ENCODE measurements at places on chromosomes 5 and 9.

DNA sequence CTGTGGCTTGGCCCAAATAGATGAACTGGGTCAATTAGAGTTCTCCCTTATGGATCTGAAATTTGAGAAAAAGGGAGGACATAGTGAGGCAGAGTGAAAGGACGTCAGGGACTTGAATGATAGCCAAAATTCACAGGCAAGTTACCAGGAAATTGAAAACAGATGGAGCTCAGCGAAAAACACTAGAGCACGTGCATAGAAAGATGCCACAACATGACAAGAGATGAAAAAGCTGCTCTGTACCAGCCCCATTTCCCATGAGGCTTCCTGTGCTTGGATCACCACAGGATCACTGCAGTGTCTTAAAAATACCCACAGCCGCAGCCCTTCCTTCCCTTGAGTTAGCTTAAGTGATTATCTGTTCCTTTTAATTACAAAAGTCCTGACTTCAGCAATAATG, 39.0 kb upstream of the HOMER1 start:
- DNase-seq = no peak

GRCh38 chr9:18438300-18438925, 35.5 kb upstream of the ADAMTSL1 start:
- no peak for DNase-seq

- no peak for DNase-seq
Measured at GRCh38 chr5:28301712-28302111, 1263.3 kb upstream of the CDH9 start.

DNA sequence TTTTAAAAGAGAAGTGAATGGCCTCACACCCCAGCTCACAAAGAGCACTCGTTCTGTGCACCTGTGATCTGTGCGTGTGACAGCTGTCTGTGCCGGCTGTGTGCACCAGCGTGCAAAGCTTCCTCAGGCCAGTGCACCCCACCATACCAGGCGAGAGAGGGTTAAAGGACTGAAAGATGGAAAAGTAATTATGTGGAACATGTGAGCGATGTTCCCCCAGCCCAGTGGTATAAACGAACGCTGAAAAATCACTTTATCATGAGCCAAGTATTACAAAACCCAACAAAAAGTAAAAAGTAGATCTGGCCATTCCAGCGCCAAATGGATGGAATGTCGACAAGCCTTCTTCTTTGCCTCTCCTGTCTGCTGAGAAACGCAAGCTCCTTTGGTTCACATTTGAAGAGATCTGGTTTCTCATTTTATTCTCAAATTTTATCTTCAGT, 53.7 kb downstream of the IPPK start:
- no peak for DNase-seq

DNA sequence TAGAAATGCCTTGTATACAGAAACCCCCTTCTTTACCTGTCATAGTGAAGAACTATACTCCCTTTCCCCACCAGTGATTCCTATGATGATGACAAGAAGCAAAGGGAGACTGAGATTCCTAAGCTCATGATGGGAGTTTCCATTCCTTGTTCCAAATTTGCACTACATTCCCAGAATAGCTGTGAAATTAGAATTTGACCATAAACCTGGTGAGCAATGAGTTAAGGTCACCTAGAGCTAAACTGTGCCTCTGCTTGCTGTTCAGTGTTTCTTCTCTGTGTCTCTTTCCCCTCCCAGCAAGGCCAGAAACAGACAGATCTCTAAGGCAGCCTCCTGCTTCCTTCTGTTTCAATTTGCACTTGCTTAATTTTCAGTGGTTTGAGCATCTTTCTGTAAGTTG, 332.1 kb downstream of the PIK3R1 start:
- no peak for DNase-seq

- DNase-seq = no peak
Measured at GRCh38 chr5:127092690-127093089, 19.4 kb upstream of the C5orf63 start.

- DNase-seq = no peak
Measured at GRCh38 chr5:133854554-133854953, 113.9 kb downstream of the C5orf15 start.

DNA sequence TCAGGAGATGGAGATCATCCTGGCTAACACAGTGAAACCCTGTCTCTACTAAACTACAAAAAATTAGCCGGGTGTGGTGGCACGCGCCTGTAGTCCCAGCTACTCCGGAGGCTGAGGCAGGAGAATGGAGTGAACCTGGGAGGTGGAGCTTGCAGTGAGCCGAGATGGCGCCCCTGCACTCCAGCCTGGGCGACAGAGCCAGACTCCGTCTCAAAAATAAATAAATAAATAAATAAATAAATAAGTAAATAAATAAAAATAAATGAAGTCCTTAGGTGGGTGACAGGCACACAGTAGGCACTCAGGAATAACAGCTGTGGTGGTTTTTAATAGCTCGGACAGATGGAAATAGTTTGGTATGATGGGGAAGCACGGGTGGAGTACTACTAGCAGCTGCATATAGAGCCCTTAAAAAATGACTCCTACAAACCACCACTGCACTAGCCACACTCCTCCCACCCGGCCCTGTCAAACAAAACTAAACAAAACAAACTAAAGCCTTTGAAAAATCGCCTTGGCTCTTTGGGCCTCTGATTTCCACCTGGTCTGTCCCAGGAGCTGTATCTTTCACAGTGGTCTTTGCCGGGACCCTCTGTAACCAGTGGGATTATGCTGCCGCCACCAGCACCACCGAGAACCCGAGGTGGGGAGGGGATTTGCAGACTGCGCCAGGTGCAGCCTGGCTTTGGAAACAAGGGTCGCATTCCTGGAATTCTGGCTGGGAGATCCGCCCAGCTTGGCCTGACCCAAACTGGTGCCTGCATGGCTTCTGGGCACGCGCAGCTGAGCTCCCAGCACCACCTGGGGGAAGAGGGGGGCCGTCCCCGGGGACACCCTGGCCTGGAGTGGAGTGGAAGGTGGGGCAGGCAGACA, 5.1 kb upstream of the WDR5 start:
- no peak for DNase-seq

GRCh38 chr9:136206602-136207275, 1.8 kb upstream of the LHX3 start:
- no peak for DNase-seq

DNA sequence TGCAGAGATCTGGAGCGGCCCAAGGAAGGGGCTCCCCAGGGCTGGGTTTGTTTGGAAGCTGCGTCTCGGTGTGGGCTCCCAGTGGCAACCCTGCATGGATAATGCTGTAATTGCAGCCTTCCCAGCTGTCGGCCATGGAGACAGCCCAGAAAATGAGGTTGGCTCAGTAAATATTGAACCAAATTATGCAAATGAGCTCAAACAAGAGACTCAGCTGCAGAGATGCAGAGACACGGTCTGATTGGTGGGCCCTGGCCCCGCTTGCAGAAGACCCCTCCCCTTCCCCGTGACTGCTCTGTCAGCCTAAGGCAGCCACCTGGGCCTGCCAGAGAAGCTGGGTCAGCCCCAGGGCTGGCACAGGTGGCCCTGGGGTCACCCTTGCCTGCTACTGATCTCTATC, 75.9 kb downstream of the RAD23B start:
- DNase-seq = peak; percentile 72

- DNase-seq = no peak
Measured at GRCh38 chr5:13698885-13699284, 245.6 kb downstream of the DNAH5 start.

DNA sequence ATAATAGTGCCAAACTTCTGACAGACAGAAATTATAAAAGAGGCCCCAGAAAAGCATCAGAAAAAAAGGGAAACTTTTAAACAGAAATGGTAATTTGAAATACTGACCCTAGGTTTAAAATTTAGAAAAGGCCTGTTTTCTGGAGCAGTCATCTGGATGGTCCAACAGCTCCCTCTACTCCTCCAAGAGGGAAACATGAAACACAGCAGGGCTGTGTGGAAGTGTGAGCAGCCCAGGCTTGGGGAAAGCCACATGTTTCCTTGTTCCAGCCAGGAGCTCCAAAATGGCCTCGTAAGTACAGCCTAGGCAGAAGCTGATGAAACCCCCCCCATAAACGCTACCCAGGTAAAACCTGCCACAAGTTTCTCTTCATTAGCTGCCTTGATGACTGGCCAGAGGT, 499.3 kb upstream of the ADAMTS16 start:
- peak; percentile 70 for DNase-seq

DNA sequence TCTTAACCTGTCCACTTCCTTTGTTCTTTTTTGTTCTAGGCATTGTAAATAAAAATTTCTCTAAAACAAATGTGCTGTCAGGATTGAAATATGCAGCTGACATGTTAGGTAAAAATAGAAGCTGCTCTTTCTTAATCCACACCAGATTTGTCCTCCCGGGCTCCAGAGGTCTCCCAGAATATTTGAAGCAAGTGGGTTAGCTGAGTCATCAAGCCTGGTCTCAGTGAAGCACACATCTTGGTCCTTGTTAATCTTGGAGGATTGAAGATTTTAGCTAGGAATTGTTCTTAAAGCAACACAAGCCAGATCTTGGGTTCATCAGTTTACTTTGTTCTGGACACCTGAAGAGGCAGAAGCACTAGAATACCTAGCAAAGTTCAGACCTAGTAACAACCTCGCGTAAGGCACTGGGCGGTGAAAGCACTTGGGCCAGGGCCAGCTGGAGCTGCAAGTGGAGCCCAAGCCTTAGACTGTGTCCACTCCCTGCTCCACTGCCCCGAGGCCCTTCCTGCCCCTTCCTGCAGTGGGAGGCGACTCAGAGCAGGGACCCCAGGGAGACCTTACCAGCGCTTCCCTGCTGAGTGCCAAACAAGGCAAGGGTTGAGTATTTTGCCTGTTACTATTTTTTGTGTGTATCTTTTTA, 36.5 kb downstream of the HABP4 start:
- DNase-seq = no peak

DNA sequence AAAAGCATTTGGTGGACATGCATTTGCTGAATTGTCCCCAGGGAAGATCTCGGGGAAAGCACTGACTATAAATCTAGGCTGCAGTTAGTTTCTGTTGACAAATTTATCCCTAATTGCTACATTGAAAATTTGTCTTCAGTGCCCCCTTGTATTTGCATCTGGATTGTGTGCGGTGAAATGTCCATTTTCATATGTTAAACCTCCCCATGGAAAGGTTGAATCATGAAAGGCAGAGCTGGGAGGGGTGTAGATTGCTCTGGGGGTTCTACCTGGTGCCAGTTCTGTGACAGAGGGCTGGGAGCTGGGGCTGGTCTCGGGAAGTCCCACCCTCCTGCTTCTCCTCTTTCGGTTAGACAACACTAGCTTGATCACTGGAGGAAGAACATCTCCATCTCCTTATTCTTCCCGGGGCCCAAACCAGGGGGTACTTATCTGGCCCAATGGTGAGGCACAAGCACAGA, 101.9 kb downstream of the GADD45G start:
- no peak for DNase-seq

- DNase-seq = no peak
Measured at GRCh38 chr9:122325124-122325523, 45.7 kb upstream of the PTGS1 start.

DNA sequence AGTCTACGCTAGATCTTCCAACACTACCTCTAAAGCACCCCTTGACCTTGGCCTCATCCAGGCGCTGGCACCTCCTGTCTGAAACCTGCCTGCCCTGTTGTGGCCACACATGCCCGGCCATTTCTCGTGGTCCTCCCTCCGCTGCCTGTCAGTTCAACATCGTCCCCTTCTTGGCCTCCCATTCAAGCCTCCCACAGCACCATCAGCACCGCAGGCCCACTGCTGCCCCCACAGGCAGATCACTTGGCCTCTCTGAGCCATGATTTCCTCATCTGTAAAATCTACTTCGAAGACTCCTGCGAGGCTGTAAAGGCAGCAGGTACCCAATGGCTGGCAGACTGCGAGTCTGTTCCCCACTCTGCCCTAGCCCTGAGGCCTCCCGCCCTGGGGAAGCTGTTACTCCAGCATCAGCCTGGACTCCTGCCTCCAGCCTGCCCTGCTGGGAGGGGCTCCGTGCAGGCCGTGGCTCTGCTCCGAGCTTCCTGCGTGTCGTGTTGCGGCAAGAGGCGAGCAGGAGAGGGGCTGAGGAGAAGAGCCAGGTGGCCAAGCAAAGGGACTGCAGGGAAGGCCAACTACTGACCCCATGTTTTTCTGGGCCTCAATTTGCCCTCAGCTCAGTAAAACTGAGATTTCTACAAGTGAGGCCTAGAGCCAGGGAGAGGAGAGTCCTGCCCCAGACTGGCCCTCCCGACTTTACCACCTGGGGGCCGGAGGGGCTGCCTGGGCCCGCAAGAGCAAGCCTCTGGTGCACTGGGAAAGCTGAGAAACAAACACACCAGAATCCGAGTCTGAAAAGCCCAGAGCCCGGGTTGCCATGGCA, 70.5 kb upstream of the LRRTM2 start:
- peak; percentile 9 for DNase-seq
